ENCODE measurements at places on chromosomes 3 and 15.
A peak's percentile ranks its signal among the peaks of the same experiment; 100 is the strongest.

DNA sequence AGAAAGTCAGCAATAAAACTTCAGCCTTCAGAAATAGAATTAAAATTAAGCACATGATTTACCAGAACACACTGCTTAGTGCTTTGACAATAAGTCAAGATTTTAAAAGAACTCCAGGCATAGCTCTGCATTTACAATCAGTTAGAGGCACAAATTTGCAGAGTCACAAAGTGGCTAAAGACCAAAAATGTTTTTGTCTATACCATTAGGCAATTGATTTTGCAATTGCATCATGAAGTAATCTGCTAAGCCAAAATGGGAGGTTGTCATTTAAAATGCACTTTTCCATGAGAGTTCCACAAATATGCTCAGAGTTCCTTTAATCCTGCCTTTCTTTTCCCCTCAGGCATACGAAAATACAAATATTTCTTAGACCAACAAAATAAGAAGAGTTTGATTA is 10.1 kb upstream of the DCP1A start:
- H3K4me3 ChIP-seq = no peak overlapping the region
- no peak for DNase-seq
- H3K27me3 ChIP-seq = no peaks in the 10 kb centered on the region
- peaks cover 12% of the 10 kb centered on the region for H3K4me1 ChIP-seq
- H3K36me3 ChIP-seq = no peaks in the 10 kb centered on the region

GRCh38 chr3:117632191-117632590 is 922.6 kb downstream of the TUSC7 start:
- no peak overlapping the region for H3K4me3 ChIP-seq
- H3K36me3 ChIP-seq = no peaks in the 10 kb centered on the region
- no peaks in the 10 kb centered on the region for H3K27me3 ChIP-seq
- DNase-seq = no peak
- H3K4me1 ChIP-seq = no peaks in the 10 kb centered on the region
- no peak overlapping the region for H3K27ac ChIP-seq

GRCh38 chr3:72319194-72320094 is 528.8 kb downstream of the SHQ1 start:
- DNase-seq = peak; percentile 93
- H3K4me3 ChIP-seq = no peak overlapping the region

GRCh38 chr3:103085465-103085864 is 650.6 kb downstream of the ZPLD1 start:
- H3K4me3 ChIP-seq = no peak overlapping the region
- no peaks in the 10 kb centered on the region for H3K36me3 ChIP-seq
- no peak for DNase-seq
- no peaks in the 10 kb centered on the region for H3K4me1 ChIP-seq
- no peaks in the 10 kb centered on the region for H3K27me3 ChIP-seq
- H3K27ac ChIP-seq = no peak overlapping the region
